Stimulated activated CD8-positive, alpha-beta memory T cell treated with anti-CD3 and anti-CD28 coated beads, Interleukin-12 subunit alpha, Interleukin-12 subunit beta, amount 100 ng/mL, for 1 hour (primary cell): ENCODE measurements at places on chromosomes 4 and X.
A peak's percentile ranks its signal among the peaks of the same experiment; 100 is the strongest.

DNA sequence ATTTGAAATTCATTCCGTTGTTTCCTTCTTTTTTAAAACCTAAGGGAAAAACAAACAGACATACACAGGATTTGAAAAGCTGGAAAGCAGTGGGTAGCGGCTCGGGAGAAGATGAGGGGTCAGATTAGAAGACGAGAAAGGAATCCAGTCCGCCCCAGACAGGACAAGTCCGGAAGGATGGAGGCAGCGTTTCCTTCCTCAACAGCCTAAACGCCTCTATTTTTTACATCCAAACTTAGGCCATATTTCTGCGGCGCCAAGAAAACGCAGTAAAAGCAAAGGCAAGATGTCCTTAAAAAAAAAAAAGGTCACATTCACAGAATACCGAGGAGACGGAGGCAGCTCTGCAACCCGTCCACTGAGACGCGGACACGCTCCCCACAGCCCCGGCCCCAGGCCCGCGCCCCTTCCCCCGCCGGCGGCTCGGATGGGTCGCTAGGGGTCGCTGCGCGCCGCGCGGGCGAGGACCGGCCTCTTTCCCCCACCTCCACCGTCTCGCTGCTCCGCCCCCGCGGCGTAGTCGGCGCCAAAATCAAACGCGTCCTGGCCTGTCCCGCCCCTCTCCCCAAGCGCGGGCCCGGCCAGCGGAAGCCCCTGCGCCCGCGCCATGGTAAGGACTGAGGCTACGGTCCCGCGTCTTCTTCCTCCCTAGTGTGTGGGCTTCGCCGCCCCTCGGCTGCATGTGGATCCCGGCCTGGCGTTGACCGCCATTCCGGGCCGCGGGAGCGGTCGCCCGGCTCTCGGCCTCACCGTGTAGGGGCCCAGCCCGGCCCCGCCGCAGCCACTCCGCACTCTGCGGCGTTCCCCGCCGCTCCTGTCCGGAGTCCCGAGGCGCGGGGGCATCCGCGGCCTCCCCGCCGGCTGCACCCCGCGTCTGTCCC lies at the start of gene MND1:
Gene MND1, plus strand, starts transcription at position 558 of the 881 bp plus-strand sequence. Its CDS starts 50 bp downstream, at position 608.
- DNase-seq = peak; percentile 85

DNA sequence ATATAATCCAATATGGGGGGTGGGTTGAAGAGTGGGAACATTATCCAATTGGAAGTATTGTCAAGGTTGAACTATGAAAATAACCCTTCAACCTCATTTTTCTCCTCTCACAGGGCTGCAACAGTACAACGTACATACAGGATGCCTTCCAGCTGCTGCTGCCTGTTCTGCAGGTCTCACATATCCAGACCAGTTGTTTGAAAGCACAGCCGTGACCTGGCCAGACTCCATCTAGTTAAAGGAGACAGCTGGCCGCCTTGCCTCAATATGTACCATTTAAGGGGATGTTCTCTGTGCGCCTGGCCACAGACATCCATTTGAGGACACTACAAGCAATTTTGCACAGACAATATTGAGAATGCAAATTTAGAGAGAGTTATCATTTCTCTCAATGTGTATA lies 75.7 kb downstream of the FAM114A1 start:
- no peak for DNase-seq

GRCh38 chrX:20623448-20623847 lies 356.7 kb upstream of the RPS6KA3 start:
- DNase-seq = no peak

GRCh38 chrX:134721766-134722532 lies 63.7 kb upstream of the PLAC1 start:
- no peak for DNase-seq

GRCh38 chr4:181855307-181855706 lies 387.9 kb upstream of the TENM3 start:
- DNase-seq = no peak

GRCh38 chr4:75037252-75037651 lies 104.3 kb downstream of the PARM1 start:
- no peak for DNase-seq

GRCh38 chr4:168386002-168386401 lies 67.5 kb upstream of the DDX60 start:
- DNase-seq = no peak

GRCh38 chrX:143854006-143854405 lies 29.9 kb upstream of the UBE2NL start:
- DNase-seq = no peak

DNA sequence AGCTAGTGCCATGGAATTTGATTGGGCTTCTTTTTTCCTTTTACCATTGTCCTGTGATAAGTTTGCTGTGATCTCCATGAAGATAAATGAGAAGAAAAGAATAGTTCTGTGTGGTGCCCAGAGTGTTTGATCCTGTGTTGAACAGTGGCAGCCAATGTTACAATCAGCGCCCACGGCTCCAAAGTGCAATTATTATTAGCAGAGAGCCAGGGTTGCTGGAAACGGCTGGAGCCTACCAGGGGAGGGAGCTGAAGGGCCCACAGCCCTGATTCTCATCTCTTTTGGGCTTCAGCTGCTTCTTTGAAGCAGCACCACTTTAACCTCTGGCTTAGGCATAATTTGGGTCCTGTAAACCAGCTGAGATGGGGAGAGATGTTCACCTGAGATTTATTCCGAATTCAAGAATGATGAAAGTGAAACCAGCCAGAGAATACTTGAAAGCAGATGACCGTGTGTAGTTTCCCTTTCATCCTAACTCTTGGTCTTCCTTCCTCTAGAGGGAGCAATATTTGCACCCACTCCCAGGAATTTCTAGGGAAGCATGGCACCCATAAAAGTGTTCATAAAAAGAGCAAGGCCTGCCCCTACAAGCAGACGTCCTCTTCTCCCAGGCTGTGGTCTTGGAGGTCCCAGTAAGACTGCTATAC lies 298.3 kb downstream of the EVC2 start:
- no peak for DNase-seq

DNA sequence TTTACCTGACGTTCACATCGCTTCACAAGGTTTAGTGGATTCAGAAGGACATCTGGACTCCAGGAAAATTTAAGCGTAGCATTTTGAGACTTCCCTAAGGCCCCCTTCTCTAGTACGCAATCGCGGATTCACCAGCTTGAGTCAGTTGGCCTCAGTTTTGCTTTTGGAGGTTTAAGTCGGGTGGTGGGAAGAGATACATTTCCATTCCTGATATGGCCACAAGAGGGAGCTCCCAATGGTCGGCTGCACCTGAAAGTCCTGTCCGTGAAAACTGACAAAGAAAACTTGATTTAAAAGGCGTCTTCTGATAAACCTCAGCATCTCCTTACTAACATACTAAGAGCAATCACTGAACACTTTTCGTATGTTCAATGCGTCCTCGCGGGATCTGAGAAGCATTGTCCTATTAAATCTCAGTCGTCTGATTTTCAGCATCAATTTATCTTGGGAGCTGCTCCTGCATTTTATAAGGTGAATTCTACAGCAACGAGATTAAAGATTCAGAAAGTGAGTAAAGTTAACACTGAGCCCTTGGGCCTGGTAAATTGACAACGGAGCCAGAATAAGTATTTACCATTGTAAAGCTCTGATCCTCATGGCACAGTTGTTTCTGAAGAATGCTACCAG lies 50.6 kb downstream of the LGI2 start:
- DNase-seq = peak; percentile 24

- DNase-seq = no peak
These were observed 834.2 kb downstream of the STPG2 start for GRCh38 chr4:97309121-97309520.

DNA sequence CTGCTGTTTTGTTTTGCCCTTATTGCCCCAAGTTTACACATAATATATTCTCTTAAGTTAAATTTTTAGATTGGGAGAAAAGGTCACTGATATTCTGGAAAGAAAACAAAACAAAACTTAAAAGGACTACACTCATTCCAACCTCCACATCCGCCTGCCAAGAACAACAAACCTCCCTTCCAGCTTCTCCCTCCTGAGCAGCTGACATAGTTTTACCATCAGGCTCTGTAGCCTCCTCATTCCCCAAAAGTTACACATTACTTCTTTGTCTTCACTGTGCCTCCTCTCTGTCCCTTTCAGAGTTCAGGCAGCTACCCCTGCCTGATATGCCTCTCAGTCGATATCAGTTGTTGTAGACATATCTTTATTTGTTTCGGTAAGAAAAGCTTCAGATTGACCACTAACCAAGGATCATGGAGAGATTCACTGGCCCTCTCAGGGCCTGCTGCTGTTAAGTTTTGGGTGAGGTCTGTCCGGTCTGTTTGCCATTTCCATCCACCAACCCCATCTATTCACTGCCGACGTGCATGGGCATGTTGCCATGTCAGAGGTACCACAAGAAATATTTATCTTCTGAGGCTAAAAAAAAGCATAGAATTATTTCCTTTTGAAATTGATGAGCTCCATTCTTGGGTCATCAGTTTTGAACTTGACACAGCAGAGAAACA lies 164.1 kb downstream of the GASK1B start:
- no peak for DNase-seq

GRCh38 chr4:123674762-123675465 lies 278.3 kb downstream of the SPRY1 start:
- no peak for DNase-seq

- no peak for DNase-seq
These were observed 415.4 kb downstream of the MAGEB5 start for GRCh38 chrX:26631385-26631784.

- DNase-seq = no peak
These were observed 8.1 kb upstream of the HSD17B13 start for GRCh38 chr4:87330761-87331160.

GRCh38 chrX:22686138-22686541 lies 313.6 kb upstream of the DDX53 start:
- no peak for DNase-seq

DNA sequence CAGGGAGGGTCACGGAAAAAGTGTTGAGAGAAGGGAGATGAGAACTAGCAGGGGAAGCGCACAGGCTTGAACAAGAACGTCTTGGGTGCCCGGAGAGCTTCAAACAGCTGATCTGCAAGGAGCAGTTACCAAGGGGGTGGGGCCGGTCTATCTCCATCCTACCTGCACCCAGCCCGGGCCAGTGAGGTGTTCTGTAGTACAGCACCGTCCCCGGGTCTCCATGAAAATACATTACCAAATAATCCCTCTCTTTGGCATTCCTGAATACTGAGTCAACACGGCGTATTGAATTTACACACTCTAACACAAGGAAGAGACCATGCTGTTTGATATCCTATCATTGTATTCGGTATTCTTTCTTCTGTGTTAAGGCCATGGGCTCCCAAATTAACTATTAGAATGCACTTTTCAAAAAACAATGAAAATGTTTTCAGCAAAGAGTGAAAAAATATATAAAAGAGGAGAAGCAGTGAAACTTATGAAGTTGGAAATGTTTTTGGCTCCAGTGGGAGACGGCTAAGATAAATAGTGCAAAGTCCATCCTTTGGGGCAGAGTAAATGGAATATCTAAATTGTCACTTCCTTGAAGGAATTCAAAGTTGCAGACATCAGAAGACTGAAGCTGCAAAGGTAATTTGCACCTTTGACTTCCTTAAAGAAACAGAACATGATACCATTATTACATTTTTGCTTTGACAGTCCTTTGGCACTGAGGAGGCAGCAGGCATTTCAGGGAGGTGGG lies 90.3 kb downstream of the DHRSX start:
- no peak for DNase-seq

DNA sequence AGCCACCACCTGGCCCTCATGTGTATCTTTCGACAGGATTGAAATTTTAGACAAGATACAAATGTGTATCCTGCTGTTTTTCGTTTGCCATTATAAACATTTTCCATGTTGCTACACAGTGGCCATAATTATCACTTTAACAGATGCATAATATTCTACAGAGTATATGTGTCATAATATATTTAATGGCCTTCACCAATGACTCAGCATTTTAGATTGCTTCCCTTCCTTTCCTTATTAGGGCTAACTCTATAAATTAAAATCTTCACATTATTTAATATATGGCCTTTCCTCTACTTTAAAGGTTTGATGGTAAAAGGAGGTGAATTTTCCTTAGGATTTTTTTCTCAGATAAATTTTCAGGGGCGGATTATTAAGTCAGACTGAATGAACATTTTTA lies 97.4 kb downstream of the HS6ST2 start:
- DNase-seq = no peak

DNA sequence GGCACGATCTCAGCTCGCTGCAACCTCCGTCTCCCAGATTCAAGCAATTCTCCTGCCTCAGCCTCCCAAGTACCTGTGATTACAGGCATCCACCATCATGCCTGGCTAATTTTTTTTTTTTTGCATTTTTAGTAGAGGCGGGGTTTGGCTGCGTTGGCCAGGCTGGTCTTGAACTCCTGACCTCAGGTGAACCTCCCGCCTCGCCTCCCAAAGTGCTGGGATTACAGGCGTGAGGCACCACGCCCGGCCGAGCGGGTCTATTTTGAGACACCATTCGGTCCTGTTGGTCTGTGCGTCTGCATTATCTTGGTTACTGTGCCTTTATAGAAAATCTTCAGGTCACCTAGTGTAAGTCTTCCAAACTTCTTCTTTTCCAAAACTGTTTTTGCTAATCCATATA lies 21.7 kb upstream of the RGS12 start:
- DNase-seq = no peak

DNA sequence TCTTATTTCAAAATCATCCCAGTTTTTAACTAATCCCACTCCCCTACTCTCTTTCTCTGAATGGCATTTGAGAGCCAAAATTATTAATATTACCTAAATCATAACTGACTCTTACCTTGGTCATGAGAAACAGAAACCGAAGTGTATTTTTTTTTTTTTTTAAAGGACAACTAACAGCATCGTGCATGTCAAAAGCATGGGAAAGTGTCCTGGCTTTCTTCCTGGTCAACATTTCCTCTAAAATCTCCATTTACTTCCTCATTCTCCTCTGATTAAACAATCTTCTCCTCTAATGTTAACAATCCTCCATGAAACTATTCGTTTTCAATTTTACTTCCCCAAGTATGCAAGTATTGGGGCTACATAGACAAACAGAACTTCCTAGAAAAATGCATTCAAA lies 2.1 kb upstream of the STS start:
- no peak for DNase-seq

DNA sequence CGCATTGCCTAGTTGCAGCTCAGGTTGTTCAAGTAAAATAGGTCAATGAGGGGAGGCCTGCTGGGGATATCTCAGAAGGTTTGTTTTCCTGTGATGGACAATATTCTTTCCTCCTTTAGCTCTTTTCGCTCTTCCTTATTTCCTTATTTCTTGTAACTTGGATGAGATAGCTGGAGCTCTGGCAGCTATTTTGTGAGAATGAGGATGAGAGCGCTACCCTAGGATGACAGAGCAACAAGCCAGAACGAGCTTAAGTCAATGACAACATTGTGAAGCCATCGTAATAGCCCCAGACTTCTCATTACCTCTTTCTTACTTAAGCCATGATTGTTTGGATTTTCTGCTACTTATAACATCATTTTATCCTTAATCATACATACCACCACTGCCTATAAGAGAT lies 124.3 kb upstream of the GATB start:
- no peak for DNase-seq

DNA sequence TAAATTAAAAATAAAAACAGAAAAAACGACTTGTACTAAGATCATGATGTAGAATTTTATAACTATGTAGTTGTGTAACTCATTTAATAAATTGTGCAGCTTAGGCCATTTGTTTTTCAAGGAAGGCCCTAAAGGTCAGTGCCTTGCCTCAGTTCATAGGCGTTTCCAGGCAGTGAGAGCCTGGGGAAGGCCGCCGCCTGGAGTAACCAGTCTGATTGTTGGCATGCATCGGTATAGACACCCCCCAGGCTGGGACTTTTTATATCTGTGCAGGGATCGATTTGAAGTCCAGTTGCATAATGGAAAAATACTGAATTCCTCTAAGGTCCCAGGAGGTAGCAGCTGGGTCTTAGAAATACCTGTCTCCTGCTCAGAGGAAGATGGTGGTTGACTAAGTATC lies 77.2 kb downstream of the TMEM131L start:
- DNase-seq = no peak

- DNase-seq = no peak
These were observed 139.7 kb downstream of the MAPK10 start for GRCh38 chr4:86220121-86220520.

GRCh38 chr4:35725131-35725530 lies 519.2 kb downstream of the ARAP2 start:
- no peak for DNase-seq
